ENCODE measurements at places on chromosomes 3 and 15.

GRCh38 chr3:16399473-16399872 is 114.0 kb downstream of the RFTN1 start:
- DNase-seq, result no peak

- DNase-seq, result no peak
These were observed 57.8 kb downstream of the NEK10 start for GRCh38 chr3:27311400-27311799.

- no peak for DNase-seq
These were observed 66.6 kb upstream of the UMPS start for GRCh38 chr3:124663690-124664089.

- DNase-seq, result no peak
These were observed 16.2 kb downstream of the CEP152 start for GRCh38 chr15:48794697-48795134.

GRCh38 chr3:165839296-165840076 is 2.3 kb upstream of the BCHE start:
- DNase-seq, result no peak

DNA sequence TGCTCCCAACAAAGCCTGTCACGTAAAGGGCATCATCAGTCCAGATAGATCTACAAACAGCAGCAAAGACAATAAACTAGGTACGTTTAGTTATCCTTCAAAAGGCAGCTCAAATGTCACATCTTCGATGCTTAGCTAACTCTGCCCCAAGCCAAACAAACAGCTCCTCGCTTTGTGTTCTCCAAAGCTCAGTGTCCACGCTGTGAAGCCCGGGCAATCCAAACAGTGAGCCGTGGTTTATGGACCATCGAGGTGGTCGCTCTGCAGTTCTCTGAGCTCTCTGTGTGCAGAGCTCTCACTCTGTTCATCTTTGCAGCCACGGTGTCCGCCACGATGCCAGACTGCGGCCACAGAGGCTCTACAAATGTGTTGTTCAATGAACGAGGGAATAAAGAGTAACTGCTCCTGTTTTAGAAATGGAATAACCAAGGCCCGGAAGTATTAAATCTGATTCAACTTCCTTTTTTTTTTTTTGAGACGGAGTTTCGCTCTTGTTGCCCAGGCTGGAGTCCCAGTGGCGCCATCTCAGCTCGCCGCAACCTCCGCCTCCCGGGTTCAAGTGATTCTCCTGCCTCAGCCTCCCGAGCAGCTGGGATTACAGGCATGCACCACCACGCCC is 117.2 kb upstream of the FAM174B start:
- no peak for DNase-seq

DNA sequence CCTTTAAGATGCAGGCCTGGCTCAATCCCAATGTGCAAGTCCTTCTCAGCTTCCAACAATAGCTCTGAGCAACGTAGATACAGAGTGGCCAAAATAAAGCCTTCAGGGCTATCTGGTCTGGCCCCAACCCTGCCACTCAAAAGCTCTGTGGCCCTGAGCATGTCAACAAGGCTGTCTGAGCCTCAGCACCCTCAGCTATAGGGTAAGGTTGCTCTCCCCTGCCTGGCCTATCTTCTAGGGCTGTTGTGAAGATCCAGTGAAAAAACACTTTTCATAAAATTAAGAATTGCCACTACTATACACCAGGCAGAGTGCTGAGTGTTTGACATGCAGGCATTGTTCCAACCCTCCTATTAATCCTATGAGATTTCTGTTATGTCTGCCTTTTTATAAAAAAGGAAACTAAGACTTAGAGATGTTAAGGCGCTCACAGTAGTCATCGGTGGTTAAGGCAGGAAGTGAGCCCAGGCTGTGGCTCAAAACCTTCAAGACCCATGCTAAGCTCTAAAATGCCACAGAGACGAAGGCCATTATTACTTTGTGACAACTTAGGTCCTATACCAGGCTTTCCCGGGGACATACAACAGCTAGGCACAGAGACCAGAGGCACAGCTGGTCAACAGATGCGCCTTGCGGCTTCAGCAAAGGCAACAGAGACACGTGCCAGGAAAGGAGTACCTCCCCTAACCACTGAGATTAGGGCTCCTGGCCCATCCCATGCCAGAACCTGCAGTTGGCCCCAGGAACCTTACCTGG is 5.1 kb downstream of the POLG start:
- DNase-seq, result no peak

- DNase-seq, result no peak
These were observed 138.0 kb upstream of the UBE2E1 start for GRCh38 chr3:23667536-23668429.

- no peak for DNase-seq
These were observed 251.7 kb upstream of the GOLGA6L4 start for GRCh38 chr15:83983634-83984458.

GRCh38 chr3:134077649-134078161 is 48.0 kb upstream of the SLCO2A1 start:
- no peak for DNase-seq

- DNase-seq, result no peak
These were observed 19.9 kb upstream of the LRIG1 start for GRCh38 chr3:66520724-66521123.

DNA sequence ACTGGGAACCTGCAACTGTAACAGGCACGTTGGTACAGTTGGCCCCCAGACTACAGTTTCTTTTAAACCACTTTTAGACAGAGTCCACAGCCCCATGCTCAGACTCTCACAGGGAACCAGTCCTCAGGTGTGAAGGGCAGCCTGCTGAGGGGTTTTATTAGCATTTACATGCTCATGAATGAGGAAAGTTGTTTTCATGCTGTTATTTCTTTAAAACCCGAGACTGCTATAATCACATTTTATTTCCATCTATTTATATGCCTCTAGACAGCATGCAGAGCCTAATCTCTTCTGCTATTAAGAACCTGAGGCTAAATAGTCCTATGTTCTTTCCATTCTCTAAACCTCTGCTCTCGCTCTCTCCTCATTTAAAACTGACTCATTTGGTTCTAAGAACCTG is 26.3 kb upstream of the FSIP1 start:
- no peak for DNase-seq

- no peak for DNase-seq
These were observed 201.4 kb upstream of the STT3B start for GRCh38 chr3:31331278-31331677.

DNA sequence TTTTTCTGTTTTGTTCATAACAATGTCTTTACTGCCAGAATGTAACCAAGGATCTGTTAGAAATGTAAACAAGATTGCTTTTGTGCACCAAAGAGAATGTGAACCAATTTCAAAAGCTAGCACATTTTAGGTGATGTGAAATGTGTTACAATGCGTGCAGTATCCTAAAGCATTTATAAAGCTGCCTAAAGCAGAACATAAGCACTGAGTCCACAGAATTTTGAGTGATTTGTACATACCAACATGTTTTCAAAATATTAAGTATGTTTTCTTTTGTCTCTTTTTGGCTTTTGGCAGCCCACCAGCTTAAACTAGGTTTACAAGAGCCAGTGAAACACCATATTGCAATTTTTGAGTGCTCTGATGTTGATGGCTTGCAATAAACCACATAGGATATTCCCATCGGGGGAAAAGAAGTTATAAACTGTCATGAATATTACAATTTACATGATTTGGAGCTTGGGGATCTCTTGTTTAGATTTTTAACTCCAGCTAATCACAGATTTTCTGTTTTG is 364.0 kb downstream of the ZIC1 start:
- no peak for DNase-seq

DNA sequence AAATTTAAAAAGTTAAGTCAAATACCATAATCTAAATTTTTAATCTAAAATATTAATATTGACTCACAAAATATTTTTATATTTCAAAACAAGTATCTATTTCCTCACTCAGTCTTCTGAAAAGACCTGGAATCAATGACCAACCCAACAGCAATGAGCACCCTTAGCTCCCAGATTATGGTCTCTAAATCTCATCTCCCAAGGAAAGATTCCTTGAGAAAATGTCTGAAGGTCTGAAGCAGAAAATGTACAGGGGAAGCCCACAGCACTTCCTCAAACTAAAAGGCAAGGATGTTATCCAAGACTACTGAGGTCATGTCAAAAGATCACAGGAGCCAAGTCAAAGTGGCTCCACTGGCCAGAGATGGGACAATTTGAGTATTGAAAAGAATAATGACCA is 51.0 kb upstream of the SLCO2A1 start:
- no peak for DNase-seq

- no peak for DNase-seq
These were observed 712.0 kb downstream of the NAALADL2 start for GRCh38 chr3:175571096-175571495.

DNA sequence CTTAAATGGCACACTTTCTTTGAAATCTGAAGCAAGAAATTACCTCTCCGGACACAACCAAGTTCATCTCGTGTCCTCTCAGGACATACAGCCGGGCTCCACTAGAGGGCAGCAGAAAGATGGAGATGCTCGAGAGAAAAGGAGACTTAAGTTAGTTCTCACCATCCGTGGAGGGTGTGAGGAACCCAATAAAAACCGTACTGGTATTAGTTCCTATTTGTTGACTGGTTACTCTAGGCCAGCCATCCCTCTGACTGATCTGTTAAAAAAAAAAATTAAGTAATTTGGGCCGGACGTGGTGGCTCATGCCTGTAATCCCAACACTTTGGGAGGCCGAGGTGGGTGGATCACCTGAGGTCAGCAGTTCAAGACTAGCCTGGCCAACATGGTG is 7.9 kb upstream of the CYP11A1 start:
- DNase-seq, result peak; percentile 72

- no peak for DNase-seq
These were observed 755 bp upstream of the TMEM108 start for GRCh38 chr3:133037436-133037835.

DNA sequence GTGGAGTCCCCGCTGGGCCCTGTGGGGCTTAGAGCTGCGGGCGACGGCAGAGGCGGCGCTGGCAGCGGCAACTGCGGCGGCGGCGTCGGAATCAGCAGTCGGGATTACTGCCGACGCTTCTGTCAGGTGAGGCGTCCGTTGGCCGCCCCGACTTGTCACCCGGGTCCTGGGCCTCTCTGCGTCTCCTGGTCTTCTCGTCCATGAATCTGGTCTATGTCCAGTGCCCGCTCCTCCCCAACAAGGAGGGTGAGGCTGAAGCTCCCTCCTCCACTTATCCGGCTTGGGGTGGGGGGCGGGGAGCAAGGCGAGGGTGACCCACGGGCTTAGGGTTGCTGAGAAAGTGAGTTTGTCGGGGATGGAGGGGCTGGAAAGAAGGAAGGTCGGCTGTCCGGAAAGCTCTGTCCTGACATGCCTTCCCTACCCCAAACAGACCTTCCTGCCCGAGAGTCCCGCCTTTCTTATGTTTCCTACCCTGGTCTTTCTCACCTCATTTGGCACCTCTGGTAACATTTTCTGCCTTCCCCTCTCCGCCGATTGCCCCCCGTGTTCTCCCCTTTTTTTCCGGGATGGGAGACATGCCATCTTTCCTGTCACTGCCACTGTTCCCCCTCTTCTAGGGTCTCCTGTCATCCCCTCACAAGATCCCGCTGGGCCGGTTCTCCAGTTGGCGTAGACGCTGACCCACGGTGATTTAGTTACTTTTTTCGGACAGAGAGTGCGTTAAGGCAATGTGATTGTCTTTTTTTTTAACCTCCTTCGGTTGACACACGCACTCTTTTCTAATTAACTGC is 520 bp downstream of the ZNF654 start:
- no peak for DNase-seq

DNA sequence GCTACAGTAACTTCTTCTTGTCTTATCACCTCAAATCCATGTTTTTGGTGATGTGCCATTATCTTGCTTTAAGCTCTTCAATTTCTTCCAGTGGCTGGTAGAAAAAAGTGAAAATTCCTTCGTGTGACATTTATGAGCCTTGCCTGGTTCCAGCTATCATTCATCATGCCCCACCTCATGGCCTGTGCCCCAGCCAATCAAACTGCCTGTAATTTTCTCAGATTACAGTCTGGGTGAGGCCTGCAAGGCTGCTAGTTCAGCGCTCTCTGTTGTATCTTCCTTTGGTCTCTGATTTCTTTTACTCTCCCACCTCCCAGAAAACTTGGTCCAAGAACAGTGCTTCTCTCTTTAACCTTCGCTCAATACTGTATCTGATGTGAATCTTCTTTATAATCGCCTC is 249.3 kb upstream of the ZNF717 start:
- no peak for DNase-seq

GRCh38 chr3:33858131-33858530 is 59.7 kb downstream of the PDCD6IP start:
- no peak for DNase-seq

DNA sequence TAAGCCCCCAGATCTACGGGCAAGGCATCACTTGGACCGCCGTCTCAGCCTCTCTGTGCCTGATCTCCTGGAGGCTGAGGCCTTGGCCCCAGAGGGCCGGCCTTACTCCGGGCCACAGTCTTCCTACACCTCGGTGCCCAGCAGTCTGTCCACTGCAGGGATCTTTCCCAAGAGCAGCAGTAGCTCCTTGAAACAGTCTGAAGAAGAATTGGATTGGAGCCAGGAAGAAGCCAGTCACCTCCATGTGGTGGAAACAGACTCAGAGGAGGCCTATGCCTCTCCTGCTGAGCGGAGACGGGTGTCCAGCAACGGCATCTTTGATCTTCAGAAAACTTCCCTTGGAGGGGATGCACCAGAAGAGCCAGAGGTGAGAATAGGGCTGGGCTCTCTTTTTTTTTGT is 67.0 kb downstream of the MCTP2 start:
- no peak for DNase-seq

DNA sequence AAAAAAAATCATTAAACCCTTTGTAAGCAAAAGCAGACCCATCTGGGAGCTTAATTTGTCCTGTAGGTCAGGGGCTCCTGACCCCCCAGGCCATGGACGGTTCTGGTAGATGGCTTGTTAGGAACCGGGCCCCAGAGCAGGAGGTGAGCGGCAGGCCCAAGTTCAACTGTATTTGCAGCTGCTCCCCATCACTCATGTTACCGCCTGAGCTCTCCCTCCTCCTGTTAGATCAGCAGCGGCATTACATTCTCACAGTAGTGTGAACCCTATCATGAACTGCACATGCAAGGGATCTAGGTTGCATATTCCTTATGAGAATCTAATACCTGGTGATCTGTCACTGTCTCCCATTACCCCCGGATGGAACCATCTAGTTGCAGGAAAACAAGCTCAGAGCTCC is 60.7 kb downstream of the FSIP1 start:
- DNase-seq, result no peak

- no peak for DNase-seq
These were observed 70.5 kb upstream of the SAMMSON start for GRCh38 chr3:69929019-69929418.

DNA sequence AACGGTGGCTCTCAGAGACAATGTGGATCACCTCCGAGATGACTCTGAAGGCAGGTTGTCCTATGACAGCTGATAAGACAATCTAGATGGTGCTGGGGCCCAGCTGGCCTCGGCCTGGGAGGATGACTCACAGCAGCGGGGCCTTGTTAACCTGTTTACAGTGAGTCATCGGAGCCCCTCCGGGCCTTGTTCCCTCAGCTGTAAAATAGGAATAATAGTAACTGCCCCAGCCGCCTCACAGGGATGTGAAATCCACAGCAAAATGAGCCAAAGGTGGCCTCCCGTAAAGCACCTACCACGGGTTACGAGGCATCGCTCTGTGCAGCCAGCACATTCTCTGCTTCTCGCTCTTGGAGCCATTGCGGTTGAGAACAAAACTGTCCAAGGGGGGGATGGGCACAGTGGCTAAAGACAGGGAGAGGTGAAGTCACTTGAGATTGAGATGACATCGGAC is 88.6 kb upstream of the RASGRF1 start:
- DNase-seq, result no peak

- DNase-seq, result no peak
These were observed 16.6 kb downstream of the ZNF35 start for GRCh38 chr3:44665173-44665572.

All from stimulated activated CD8-positive, alpha-beta memory T cell treated with anti-CD3 and anti-CD28 coated beads, Interleukin-4, amount 100 ng/mL, for 24 hours (primary cell).